GOT3 (cell line): ENCODE measurements at places on chromosomes 6 and 20.

- DNase-seq: no peak
These were observed 80.2 kb downstream of the ANKEF1 start for GRCh38 chr20:10115021-10115420.

DNA sequence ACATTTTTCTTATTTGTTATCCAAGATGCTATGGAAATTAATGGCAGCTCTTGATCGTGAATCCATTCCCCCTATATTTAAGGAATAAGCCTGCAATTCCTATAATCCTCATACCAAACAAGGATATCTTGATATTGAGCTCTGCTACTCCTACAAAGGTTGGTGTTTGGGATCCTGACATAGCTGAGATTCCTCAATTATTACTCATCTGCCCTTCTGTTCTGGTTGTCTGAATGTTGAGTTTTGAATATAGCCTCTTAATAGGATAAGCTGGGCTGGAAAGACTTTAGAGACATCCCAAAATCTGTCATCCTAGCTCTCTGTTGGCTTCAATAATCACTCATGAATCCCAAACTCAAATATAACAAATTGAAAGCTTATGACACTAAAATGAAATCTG lies 49.9 kb downstream of the CLIC5 start:
- DNase-seq: no peak

- no peak for DNase-seq
These were observed 82.7 kb upstream of the DUSP22 start for GRCh38 chr6:209432-210103.

DNA sequence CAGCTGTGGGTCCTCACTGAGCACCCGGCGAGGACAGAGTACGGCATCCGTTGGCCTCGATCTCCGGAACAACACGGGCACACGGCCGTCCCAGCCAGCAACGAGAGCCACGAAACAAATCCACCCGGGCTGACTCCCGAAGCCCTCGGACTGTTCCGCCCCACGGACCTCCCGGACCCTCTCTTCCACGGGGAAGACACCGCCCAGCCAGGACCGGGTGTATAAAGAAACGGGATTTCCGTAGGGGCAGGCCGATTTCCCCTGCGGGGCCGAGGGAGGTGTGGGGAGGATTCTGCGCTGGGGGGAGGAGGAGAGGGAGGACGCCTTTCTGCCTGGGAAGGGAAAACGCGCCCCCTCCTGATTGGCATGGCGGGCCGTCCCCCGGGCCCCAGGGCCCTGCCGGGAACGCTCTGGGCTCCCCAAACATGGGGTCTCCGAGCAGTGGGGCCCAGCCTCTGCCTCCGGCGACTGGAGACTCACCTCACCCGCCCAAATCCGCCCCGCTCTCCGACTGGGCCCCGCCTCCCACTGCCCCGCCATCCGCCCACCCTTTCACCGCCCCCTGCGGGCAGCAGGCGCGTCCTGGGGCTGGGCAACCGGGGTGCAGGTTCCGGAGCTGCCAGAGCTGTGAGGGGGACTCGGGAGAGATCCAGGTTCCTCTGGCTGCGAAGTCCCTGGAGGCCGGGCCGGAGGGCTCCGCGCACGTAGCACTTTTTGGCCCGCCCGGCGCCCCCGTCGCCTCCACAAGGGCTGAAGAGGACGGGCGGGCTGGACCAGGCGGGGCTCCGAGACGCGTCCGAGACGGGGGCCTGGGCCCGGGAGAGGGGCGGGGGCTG lies 679 bp upstream of the PPDPF start:
- no peak for DNase-seq

- no peak for DNase-seq
These were observed 557.6 kb downstream of the QKI start for GRCh38 chr6:163971841-163972838.

GRCh38 chr6:52653151-52653550 lies 17.8 kb upstream of the TMEM14A start:
- DNase-seq: no peak

DNA sequence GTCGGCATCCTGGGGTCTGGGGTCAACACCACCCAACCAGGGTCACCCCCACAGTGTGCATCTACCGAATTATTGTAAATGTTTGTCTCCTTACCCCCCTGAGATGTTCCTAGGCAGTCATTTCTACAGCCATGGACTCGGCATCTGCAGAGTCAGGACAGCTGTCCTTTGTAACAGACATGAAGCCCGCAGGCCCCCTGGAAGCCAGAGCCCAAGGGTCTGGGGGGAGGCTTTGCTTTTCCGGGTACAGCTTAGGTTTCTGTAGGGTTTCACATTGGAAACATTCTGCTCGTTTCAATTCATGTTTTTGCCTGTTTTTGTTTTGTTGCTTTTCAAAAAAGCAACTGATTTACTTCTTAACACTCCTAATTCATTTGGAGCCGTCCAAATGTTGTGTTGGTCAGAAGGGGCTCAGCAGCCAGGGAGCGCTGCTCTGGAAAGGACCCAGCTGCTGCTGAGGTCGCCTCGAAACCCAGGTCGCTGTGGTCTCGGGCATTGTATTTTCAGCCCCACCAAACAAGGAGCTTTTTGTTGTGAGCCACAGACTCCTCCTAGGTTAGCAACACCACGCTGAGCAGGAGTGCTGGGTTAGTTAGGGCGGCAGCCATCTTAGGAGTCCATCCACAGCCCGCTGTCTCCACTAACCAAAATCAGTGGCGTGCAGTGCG lies 160.4 kb downstream of the TMEM242 start:
- DNase-seq: no peak

- DNase-seq: no peak
These were observed 22.3 kb downstream of the FAM50B start for GRCh38 chr6:3871515-3871914.

DNA sequence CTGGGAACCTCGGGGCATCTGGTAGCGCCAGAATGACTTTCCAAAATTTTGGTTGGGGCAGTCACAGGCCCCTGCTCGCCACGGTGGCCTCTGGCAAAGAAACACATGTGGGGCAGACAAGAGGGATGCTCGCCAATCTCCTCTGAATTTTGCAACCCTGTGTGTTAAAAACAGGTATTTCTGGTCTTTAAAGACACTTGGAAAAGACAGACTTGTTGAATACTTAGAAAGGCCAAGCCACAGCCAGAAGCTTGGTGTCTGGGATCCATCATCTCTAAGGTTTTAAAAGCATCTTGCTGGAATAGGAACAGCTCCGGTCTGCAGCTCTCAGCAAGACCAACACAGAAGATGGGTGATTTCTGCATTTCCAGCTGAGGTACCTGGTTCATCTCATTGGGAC lies 31.2 kb downstream of the HLA-E start:
- DNase-seq: no peak

DNA sequence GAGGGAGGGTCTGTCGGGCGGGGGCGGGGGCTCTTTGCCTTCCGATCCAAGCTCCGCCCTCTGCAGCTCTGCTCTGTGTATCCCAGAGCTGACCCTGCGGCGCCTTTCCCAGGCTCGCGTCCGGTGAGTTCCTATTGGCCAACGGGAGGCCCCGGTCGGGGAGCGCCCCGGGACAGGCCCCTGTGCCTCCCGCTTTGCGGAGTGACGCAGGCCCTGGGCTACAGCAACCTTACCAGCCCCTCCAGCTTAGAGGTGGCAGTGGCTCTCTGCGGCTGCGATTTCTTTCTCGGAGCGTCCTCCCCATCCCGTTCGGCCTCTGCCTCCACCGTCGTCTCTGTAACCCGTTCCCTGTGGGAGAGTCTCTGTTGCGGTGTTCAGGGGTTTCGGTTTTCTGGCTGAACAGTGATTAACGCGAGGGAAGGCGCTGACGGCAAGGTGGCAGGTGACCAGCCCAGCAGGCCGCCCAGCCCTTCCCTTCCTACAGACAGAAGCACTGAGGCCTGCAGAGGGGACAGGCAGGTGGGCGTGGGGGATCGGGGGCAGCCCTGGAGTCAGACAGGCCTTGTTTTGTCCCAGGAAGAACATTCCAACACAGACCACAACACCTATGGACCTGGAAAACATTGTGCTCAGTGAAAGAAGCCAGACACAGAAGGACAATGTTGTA lies 18.1 kb upstream of the CEBPB start:
- peak; percentile 53 for DNase-seq

- DNase-seq: no peak
These were observed 426.3 kb upstream of the NOX3 start for GRCh38 chr6:155881826-155882526.

DNA sequence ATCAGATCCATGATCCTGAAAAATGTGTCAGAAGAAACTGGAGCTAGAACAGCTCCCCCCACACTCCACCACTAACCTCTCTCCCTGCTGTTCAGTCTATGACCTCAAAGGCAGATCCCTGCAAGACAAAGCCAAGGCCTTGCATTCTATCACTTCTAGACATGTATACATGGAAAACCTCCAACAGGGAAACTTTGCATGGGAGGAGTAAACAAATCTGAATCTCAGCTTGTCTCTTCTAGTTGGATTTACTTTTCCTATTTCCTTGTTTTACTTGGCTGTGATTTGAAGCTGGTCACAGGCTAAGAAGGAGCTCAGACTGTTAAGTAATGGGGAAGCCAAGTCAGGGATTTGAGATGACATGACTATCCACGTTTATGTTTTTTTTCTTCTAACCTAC lies 456.8 kb upstream of the CHD6 start:
- no peak for DNase-seq

DNA sequence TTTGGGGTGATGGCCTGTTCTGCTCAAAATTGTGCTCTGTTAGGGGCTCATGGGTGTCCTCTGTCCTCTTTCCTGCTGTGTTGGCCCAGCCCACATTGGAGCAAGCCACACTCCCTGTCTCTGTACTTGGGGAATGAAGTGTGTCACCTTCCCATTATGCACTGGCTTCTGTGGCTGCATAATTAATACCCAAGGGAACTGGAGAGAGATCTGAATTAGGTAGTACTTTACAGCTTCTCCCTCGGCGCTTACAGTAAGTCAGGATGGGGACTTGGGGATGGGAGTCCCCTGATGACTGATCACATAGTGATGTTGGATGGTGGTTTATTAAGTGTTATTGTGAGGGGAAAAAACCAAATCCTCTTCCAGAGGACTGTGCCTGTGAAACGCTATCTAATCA lies 116.6 kb downstream of the FOXO3 start:
- no peak for DNase-seq

- DNase-seq: no peak
These were observed 19.7 kb downstream of the TRAF3IP2 start for GRCh38 chr6:111585974-111586315.

GRCh38 chr6:28943557-28944411 lies 20.0 kb upstream of the TRIM27 start:
- peak; percentile 31 for DNase-seq

DNA sequence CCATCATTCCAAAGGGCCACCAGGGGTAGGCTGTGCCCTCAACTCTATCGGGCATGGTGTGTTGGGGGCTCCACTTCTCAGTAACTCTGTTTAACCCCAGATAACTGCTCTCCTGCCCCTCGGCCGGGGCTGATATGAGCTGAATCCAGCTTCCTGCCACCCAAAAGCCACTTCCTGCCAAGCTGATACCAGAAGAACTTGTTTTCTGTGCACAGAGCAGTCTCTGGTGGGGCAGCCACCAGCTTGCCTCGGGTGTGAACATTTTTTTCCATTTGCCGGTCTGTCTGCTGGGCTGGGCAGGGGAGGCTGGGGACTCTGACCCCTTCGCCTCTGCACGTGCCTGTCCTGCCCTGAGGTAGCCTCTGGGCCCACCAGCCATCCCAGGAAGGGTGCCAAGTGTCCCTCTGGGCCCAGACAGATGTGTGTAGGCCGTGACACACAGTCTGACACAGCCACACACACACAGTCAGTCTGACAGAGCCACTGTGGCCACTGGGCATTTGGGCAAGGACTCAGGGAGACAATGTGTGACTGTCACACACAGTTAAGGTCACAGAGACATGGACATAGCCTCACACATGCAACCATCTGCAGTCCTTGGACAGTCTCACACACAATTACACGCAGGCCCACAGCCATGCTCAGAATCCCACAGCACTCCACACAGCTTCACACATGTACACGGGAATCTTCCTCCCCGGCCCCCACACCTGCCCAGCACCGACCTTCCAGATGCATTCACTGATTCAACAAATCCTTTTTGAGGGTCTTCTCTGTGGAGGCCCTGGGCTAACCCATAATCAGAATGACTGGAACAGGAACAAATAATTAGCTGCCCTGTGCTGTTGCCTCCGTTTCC lies 45.1 kb downstream of the NOL4L start:
- no peak for DNase-seq

DNA sequence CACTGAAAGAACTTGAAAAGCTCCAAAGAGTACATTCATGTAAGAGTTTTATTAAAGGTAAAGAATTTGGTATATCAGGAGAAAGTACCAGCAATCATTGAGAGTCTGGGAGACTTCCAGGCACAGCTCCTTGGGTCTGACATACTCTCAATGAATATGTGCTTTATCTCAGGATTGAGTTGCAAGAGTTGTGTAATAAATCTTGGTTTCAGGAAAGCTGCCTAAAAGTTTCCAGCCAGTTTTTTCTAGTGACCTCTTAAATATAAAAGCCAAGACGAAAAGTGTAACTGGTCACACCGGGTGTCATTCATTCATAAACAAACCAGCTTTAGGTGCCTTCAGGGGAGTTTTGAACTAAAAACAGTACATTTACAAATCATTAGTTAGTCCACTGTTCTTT lies 21.6 kb upstream of the GJA1 start:
- DNase-seq: no peak

GRCh38 chr20:50323209-50323608 lies 132.6 kb downstream of the CEBPB start:
- no peak for DNase-seq

DNA sequence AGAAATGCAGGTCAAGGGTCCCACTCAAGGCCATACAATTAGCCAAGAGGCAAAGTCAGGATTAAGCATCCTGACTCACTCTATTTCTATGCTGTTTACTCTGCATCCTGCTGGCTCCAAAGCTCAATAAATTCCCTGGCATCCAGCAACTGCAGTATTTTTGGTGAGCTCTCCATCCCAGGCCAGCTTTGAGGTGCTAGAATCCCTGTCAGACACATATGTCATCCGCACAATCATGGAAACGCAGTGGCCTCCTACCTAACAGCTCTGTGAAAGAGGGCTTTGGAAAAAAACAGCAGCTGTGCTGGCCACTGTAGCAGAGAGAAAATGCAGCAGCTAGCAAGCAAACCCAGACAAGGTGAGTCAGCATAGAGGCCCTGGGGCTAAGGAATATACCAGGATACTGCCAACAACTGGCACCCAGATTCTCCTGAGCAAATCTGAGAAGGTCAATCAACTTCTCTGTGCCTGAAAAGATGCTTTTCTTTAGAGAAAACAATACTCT lies 58.4 kb downstream of the ANKEF1 start:
- peak; percentile 47 for DNase-seq
